AG09319 (cell line): ENCODE measurements at places on chromosomes 7 and 10.

- DNase-seq: no peak
Measured at GRCh38 chr7:22447762-22448161, 52.2 kb downstream of the STEAP1B start.

DNA sequence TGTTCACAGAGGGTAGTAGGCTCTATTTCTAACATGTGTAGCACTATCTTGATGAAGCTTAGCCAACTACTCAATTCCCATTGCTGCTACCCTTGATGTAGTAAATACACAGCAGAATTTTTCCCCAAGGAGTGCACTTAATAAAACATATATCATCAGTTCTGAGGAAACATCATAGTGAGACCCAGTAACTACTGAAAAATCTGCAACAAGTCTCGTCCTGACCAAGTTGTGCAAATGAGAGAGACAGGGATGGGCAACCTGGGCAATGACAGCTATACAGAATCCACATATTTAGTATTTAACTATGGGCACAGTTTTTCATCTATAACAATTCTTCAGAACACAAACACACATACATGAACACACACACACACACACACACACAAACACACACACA lies 1073.8 kb upstream of the SORCS1 start:
- DNase-seq: no peak

GRCh38 chr10:78292250-78292981 lies 258.8 kb downstream of the RPS24 start:
- DNase-seq: no peak

DNA sequence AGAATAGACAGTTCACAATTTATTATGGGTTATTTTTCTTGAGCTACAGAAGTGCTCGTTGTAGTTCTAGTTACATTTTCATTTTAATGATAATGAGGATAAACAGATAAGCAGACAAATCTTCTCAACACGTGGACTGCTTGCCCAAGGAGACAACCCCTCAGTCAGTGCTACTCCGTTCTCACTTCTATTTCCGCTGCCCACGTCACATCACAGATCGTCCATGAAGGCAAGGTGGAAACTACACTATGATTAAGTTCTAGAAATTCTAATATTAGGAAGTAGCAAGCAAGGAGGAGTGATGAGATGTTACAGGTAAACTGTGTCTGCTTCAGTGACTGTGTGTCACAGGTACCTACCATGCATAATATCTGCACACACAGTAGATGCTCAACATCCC lies 210.5 kb downstream of the CHCHD3 start:
- no peak for DNase-seq

- no peak for DNase-seq
Measured at GRCh38 chr10:110396284-110396651, 91.5 kb upstream of the SMNDC1 start.

- no peak for DNase-seq
Measured at GRCh38 chr7:34842782-34843181, 184.8 kb downstream of the NPSR1 start.

- DNase-seq: no peak
Measured at GRCh38 chr7:94183891-94184290, 179.7 kb upstream of the BET1 start.

DNA sequence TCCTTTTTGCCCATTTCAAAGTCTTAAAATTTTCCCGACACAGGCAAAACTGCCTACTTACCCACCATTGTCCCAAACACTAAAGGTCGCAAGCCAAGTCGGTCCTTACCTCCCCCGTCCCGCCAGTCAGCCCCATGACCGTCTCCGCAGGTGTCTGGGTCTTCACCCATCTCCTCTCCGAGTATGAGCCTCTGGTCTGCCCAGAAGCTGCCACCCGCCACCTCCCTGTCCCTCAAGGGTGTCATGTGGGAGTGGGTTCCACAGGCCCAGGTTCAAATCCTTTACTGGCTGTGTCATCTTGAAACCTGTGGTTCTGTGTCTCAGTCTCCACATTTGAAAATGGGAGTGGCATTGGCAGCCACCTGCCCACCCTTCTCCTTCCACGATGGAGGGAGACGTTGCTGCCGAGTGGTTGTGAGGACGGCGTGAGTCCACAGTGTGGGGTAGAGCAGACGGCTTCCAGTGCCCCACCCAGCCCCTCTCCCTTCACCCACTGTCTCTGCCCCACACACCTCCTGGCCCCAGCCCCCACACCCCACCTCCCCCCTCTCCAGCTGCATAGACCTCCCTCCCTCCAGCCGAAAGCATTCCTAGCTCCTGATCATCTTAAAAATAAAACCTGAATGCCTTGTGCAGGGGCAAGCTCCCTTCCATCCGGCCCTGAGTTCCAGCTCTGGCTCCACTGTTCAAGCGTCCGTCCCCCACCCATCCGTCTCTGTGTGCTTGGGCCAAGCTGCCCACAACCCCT lies 35.3 kb downstream of the FOXL3 start:
- DNase-seq: no peak

- no peak for DNase-seq
Measured at GRCh38 chr10:22343731-22344130, 1.6 kb upstream of the SPAG6 start.

GRCh38 chr10:5566614-5567013 lies 41.9 kb downstream of the CALML3 start:
- no peak for DNase-seq
